ENCODE measurements at places on chromosomes 6 and 20.

DNA sequence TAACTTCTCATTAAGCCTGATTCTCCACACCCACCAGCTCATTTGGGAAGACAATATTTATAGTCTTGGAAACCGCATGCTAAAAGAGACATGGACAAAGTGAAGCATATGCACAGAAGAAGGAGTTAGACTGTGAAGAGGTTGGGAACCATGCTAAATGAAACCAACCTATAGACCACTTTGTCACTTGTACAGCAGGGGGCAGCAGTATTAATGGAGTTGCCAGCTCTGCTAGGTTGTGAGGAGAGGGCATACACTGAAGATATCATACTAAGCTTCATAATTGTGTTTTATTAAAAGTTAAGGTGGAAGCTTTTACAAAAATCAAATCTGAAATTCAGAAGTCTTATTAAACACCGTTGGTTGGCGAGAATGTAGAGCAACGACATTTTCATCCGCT is 38.3 kb upstream of the HMGCLL1 start:
- no peak for DNase-seq

- DNase-seq: no peak
Measured at GRCh38 chr6:166934174-166934573, 22.2 kb downstream of the RNASET2 start.

DNA sequence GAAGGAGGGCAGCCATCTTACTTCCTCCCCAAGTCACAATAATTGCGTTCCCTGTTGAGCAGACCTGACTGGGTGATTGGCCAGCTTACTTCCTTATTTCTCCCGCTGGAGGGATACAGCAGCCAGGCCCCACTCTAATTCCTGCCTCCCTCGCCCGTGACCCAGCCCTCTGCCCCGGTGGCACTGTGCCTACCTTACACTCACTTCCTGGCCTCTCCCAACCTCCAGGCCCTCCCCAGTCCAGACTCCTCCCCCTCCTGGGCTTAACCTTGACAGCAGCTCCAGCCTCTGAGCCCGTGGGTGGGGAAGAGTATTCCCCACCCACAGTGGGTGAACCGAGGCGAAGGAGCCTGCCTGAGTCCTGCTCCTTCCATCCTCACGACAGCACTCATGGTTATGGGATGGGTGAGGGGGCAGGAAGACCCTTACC is 3.0 kb downstream of the BAK1 start:
- no peak for DNase-seq

DNA sequence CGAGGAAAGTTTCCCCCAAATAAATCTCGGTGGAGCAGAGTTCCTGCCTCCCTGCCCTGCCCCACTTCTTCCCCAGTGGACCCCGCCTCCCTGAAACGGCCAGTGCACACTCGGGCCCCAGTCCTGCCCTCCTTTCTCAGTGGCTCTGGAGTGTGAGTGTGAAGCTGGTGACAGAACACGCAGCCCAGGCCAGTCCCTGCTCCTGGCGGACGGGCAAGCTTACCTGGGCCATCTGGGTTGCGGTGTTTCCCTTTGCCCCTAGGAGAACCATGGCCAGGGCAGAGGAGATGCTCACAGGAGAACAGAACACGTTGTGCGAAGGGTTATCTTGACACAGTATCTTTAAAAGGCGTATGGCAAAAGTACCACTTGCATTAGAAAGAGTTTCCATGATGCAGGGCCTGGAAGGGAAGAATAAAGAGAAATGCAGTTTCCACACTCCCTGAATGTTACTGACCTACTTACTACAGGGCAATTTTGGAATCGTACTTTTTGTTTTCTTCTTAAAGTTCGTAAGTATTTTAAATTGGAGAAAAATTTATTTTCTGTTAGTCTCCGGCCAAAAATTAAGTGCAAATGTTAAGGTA is 2.8 kb downstream of the SERPINB9 start:
- no peak for DNase-seq

DNA sequence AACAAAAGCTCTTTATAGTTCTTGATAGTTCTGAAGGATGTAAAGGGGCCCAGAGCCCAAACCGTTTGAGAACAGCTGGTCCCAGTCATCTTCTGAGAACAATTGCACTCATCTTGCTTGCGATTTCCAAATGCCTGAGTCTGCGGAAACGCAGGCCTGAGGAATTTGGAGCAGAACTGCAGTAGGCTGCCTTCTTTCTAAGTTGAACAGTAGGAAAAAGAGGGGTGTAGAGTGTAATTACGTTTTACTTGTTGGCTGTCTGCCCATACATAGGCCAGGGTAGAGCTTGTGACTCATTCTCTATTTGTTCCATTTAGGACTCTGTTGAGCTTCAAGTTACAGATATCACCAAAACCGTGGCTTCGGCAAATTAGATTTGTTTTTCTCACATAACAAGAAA is 42.0 kb upstream of the KIF16B start:
- no peak for DNase-seq

GRCh38 chr6:10391799-10392198 is 23.1 kb downstream of the TFAP2A start:
- DNase-seq: no peak

DNA sequence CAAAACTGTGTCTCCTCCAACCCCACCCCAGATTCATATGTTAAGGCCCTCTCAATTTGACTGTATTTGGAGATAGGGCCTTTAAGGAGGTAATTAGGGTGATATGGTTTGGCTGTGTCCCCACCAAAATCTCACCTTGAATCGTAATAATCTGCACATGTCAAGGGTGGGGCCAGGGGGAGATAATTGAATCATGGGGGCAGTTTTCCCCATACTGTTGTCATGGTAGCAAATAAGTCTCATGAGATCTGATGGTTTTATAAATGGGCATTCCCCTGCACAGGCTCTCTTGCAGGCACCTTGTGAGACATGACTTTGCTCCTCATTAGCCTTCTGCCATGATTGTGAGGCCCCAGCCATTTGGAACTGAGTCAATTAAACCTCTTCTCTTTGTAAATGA is 46.6 kb upstream of the TOX2 start:
- DNase-seq: no peak

- no peak for DNase-seq
Measured at GRCh38 chr6:154410619-154411072, 54.0 kb upstream of the IPCEF1 start.

- DNase-seq: no peak
Measured at GRCh38 chr6:73252703-73253102, 10.3 kb downstream of the KHDC1 start.

- DNase-seq: no peak
Measured at GRCh38 chr6:105109955-105110895, 69.6 kb downstream of the POPDC3 start.

DNA sequence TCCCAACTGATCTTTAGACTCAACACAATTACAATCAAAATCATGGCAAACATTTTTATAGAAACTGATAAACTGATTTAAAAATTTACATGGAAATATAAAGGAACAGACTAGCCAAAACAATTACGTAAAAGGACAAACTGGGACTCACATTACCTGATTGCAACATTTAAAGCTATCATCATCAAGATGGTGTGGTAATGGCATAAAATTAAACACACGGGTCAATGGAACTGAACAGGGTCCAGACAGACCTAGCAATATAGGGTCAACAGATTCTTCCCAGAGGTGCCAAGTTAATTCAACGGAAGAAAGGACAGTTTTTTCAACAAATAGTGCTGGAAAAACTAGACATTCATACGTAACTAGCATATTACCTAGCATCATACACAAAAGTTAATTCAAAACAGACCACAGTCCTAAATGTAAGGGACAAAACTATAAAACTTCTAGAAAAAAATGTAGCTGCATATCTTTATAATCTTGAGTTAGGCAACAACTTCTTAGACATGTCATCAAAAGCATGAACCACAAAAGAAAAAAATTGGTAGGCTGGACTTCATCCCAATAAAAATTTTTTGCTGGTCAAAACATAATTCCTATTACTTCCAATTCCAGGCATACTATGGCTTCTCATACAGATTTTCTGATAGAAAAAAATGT is 147.4 kb upstream of the BEND6 start:
- no peak for DNase-seq

DNA sequence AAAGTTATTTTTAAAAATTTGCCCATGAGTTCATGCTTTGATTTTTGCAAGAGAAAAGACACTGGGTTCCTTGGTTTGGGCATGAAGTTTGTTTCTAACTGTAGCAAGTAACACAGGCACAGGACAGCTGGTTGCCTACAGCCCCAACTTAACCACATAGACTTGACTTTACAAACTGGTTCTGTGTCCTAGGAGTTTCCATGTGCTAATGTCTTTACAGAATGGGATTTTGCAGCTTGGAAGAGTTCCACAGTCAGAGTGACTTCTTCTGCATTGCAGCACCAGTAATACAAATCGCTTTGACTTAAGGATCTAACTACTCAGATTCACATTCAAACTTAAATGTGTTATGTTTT is 44.3 kb downstream of the OR2B2 start:
- no peak for DNase-seq

DNA sequence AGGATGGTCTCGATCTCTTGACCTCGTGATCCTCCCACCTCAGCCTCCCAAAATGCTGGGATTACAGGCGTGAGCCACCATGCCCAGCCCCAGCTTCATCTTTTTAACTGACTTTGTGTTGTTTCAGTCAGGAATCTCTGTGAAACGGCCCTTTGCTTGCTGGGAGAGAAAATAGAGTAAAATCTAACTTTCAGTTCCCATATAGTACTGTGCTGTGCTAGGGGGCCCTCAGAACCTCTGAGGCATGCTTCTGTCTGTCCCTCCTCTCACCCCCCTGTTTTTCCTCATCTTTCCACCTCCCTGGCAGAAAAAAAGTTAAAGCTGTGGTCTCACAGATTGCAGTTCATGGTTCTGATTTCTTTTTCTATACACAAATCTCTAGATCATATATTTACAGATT is 48.4 kb downstream of the LRP11 start:
- DNase-seq: no peak

GRCh38 chr6:108383981-108384380 is 89.1 kb downstream of the AFG1L start:
- no peak for DNase-seq

- DNase-seq: no peak
Measured at GRCh38 chr6:16184129-16184528, 54.3 kb upstream of the GMPR start.

DNA sequence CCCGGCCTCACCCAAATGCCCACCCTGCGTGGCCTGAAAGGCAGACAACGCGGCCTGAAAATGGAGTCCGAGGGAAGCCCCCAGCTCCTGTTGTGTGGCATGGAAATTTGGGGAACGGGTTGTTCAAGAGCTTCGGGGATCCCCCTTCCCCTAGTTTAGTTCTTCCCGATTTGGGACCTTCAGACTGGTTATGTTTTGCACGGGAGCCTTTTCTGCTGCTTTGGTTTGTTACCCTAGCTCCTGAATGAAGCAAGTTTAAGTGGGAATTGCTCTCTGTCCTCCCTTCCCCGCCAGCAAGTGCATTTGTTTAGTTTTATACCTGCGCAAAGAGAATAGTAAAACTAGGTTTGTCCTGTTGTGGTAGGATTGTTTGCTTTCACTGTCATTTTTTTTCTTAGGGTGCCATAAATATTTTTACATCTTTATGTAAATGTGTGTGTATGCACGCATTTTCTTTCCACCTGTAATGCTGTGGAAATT is 604 bp downstream of the SH3BGRL2 start:
- DNase-seq: no peak

DNA sequence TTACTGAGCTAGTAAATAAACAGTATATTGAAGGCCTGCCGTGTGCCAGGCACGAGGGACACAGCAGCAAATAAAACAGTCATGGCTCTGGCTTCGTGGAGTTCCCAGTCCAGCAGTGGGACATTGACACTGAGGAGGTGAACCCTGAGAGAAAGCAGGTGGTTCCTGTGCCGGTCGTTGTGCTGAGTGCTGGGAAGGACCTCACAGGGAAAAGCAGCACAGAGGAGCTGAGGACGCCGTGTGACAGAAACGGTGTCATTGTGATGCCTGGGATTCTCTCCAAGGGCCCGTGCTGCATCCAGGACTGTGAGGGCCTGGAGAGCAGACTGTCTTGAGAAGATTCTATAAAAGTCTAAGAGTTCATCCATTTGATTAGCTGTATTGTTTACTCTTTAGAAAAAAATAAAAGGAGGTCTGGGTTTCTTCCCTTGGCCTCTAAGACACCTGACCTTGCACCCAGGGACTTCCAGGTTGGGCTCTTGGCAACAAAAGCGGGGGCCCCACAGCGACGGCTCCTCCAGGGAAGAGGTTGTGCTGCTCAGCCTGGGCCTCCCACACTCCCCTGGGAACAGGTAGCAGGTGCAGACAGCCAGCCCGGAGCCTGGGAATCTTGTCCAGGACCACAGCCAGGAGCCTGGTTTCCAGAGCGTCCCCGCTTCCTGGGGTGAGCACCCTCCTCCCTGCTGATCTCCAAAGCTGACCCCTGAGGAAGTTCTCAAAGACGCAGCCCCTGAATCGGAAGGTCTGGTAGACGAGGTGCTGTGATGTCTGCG is 251.2 kb upstream of the PMEPA1 start:
- no peak for DNase-seq

DNA sequence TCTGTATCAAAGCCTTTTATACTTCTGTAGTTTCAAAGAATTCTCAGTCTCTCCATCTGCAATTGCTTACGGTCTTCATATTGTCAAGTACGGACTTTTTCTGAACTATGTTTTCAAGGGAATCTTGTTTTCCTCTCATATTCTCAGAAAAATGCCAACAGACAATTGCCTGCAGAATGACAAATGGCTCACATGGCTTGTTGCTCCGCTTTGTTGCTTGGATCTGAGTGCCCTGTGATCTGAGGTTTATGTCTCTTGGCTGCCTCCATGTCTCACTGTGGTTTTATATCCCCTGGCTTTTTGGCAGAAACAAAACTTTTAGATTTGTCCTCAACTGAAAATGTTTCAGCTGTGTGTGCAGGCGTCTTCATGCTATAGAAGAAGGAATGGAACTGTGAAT is 285.4 kb upstream of the CHD6 start:
- DNase-seq: no peak

- no peak for DNase-seq
Measured at GRCh38 chr6:26124781-26125685, 37.8 kb downstream of the HFE start.

GRCh38 chr6:15993716-15994228 is 135.1 kb upstream of the MYLIP start:
- DNase-seq: no peak

DNA sequence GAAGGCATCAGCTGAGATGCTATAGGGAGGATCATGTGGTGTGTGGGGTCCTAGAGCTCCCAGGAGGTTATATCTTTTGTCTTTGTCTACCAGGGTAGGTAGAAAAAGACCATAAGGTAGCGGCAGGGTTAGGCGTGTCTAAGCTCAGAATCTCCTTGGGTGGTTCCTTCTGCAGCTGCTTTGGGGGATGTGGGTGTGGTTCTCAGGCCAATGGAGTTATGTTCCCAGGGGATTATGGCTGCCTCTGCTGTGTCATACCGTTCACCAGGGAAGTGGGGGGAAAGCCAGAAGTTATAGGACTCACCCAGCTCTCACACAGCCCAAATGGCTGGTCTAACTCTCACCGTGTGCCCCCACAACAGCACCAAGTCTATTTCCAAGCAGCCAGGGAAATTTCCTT is 107.4 kb upstream of the ADGRB3 start:
- DNase-seq: no peak

Measured in HuH-7 (cell line).